ENCODE measurements at places on chromosomes 11 and 22. TPM values are rescaled to one million over a fixed set of nuclear protein-coding genes. Genes with fewer than 3 reads are reported as not detected.

Gene LRRC75B
- 6.4 TPM for total RNA-seq

Gene CEND1
- total RNA-seq = not detected

Gene LRRN4CL
- under 0.01 TPM for total RNA-seq

Gene SLC22A12
- total RNA-seq = not detected

Gene MLC1
- total RNA-seq = 0.72 TPM

Gene TESMIN
- 6.7 TPM for total RNA-seq

Gene HTATIP2
- 70.8 TPM for total RNA-seq

Gene CASP5
- total RNA-seq = 1.1 TPM

Gene SYCE3
- total RNA-seq = not detected

Gene SCUBE1
- not detected for total RNA-seq

Gene APOL3
- 2.9 TPM for total RNA-seq

All from tracheal epithelial cell (primary cell).